ENCODE measurements at places on chromosomes 3 and 15.

- no peak for DNase-seq
Observed at GRCh38 chr3:197613199-197613598, 57.4 kb upstream of the BDH1 start.

DNA sequence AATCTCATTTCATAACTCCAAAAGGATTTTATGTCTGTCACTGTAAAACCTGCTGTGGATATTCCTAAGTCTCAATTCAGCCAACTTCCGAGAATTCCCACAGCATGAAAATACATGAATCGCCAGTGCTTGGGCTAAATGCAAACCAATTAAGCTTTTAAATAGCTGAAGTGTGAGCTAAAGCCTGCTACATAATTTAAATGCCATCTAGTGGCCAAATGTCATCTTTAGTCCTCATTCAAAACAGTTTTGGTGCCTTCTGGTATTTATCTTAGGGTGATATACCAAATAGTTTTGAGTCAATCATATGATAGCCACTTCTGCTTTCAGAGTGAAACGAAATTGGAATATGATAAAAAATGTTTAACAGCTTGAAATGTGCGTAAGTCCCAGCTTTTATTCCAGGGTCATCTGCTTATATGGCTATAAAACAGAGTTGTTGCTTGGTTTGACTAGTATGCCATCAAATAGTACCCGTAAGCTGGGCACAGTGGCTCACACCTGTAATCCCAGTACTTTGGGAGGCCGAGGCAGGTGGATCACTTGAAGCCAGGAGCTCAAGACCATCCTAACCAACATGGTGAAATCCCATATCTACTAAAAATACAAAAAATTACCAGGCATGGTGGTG, 41.8 kb upstream of the CCNL1 start:
- no peak for DNase-seq

DNA sequence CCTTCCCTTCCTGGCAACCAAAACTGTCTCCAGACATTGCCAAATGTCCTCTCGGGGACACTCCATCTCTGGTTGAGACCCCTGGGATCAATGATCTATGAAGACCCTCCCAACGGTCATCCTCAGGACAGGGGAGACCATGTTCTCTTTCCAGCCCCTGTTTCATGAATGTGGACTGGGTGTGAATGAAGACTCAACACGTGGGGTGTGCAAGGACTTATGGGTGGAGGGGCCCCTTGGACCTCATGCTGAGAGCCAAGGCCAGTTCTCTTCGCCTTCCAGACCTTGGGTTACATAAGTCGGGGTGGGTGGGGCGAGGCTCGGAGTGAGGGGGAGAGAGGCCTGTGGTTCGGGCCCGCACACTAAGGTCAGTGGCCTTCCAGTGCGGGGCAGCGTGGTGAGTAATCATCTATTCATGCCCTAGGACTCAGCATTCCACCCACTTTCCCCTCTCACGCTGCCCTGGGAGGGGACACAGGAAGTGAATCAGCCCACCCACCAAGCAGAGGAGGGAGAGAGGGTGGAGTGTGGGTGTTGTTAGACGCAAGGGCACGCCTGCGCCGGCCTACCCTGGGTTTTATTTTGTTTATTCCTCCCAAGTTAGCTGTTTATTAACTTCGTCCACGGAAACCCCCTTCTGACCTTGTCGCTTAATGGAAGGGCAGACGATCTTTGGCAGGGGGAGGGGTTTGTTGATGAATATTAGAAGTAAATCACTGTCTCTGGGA, 6.7 kb downstream of the PAQR5 start:
- no peak for DNase-seq

- DNase-seq: no peak
Observed at GRCh38 chr3:192645437-192645836, 81.9 kb downstream of the FGF12 start.

- no peak for DNase-seq
Observed at GRCh38 chr3:82493858-82494257, 732.4 kb upstream of the GBE1 start.

All from cerebellar nuclear complex (tissue), 1 donor.